ENCODE measurements at places on chromosomes 13 and 19.

- no peak for DNase-seq
Observed at GRCh38 chr13:33931397-33932311, 113.7 kb downstream of the RFC3 start.

- DNase-seq = no peak
Observed at GRCh38 chr13:76048675-76049375, 412.7 kb downstream of the LMO7 start.

DNA sequence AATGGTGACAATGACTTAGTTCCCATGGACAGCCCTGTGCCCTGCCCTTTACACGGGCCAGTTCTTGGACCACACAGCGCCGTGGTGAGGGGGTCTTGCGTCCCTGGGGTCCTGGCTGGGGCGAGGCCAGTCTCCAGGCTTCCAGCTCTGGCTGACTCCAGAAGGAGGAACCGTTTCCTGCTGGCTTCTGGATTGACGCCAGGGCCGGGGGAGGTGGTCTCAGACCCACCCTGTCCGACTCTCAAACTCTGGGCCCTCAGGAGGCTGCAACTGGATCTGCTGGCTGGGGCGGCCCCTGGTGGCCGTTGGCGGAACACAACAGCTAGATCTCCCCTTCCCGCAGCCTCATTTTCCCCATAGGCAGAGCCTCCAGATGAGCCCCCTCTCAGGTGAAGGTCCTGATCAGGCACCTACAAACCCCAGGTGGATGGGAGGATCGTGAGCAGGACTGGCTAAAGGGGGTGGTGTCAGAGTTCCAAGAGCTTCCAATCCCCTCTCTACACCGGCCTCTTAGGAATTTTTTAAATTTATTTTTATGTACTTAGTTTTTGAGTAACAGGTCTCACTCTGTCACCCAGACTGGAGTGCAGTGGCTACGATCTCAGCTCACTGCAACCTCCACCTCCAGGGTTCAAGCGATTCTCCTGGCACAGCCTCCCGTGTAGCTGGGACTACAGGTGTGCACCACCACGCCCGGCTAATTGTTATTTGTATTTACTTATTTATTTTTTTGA lies 8.0 kb downstream of the CCDC194 start:
- DNase-seq = peak; percentile 36

GRCh38 chr13:97441368-97441767 lies 7.4 kb downstream of the RAP2A start:
- DNase-seq = no peak

GRCh38 chr19:24065243-24065642 lies 21.7 kb upstream of the ZNF254 start:
- no peak for DNase-seq

GRCh38 chr13:99015606-99016490 lies 38.0 kb upstream of the DOCK9 start:
- DNase-seq = no peak

GRCh38 chr19:57748029-57748428 lies 1.4 kb downstream of the ZNF776 start:
- DNase-seq = no peak

GRCh38 chr19:430701-431100 lies 21.8 kb upstream of the C2CD4C start:
- DNase-seq = no peak

DNA sequence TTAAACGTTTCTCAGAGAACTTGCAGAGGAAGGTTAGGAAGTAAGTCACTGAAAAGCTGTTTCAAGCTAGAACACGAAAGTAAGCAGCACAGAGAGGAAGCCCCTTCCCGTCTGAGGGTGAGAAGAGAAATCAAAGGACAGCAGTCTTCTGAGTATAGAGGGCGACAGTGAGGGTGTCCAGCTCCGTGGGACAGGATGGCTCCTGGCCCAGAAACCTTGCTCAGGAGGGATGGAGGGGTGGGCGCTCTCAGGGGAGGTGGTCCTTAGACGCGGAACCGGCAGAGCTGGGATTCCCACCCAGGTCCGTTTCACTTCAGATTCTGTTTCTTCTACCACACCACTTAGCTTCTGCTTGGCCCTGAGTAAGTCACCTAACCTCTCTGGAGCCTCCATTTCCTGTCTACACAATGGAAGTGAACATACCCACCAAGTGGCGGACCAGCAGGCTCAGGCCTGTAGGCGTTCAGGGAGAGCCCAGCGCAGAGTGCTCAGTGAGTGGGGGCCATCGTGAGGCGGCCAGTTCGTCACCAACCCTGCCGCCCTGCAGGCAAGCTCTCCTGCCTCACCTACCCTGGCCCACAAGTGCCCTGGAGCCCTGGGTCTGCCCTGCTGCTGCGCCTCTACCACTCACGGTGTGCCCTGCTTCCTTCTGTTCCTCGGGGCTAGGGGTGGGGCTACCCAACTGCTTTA lies 5.5 kb upstream of the RSPH6A start:
- DNase-seq = no peak

DNA sequence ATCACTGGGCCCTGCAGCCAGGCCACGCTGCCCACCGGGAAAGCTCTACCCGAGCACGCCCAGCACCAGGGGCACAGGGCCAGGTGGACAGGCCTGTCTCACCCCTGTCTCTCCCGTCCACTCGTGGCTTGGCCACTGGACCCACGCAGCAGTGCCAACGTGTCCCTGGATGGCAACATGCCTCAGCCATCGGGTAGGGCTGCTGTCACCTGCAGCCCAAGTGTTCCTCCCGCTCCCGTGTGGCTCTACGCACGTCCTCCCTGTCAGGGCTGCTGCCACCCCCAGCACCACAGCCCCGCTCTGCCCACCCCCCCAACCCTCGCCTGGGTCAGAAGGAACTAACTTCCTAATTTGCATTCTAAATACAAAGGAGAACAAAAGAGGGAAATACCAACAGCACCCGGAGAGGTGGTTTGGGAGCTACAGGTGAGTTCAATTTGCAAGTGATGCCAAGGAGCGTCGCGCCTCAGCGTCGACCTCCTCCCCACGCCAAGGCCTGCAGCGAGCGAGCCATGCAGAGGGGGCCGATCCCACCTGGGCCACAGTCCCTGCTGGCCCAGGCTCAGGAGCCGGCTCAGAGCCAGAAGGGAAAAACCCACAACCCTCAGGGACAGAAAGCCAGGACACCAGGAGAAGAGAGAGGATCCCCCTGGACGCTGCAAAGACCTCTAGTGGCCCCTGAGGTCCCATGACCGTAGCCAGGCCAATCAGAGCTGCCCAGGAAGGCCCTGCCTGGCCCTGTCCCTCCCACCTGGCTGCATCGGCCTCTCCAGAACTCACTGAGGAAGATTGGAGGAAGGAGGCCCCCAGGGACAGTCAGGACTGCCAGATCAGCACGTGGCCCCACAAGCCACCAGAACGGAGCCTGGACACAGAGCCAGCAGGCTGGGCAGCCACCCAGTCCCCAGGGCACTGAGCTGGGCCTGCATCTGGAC lies 128.4 kb upstream of the SPACA7 start:
- no peak for DNase-seq

- DNase-seq = no peak
Observed at GRCh38 chr13:44322928-44323327, 50.7 kb upstream of the SERP2 start.

DNA sequence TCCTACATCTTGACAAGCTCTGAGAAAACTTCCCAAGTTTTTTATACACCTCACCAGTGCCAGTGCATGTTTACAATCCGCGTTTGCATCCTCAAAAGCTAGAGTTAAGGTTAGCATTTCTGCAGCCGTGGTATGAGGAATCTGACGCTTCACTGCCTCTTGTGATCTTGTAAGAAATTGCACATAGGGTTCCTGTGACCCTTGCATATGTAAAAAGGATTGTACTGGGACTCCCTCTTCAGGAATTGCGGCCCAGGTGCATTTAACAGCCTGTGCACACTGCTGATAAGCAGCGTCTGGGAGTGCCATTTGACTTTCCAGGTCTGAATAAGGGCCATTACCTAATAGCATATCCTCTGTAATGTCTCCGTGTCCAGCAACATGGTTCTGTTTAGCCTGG lies 15.3 kb downstream of the FPR3 start:
- DNase-seq = no peak

DNA sequence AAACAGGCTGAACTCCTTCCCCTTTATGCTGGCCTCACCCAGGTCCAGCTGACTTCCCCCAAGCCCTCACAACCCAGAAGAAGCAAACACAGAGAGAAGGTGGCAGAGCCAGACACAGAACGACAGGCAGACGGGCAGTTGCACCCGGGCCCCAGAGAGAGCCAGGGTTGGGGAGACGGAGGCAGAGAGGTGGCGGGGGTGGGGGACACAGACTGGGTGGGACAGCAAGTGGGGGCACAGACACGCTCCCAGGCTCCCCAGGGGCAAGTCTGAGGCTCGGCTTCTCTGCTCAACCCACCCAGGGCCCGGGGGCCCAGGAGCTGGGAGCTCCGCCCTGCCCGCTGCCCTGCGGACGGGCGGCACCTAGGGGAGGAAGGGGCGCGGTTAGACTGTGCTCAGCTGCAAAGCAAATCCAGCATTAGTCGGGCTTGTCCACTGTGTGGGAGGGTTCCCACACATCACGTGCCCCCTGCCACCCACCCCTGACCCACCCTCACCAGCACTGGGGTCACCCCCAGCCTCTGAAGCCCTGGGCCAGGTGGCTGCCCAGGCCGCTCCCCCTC lies 31.3 kb upstream of the ASF1B start:
- peak; percentile 26 for DNase-seq

GRCh38 chr13:27918918-27919658 lies 712 bp upstream of the PDX1 start:
- no peak for DNase-seq

DNA sequence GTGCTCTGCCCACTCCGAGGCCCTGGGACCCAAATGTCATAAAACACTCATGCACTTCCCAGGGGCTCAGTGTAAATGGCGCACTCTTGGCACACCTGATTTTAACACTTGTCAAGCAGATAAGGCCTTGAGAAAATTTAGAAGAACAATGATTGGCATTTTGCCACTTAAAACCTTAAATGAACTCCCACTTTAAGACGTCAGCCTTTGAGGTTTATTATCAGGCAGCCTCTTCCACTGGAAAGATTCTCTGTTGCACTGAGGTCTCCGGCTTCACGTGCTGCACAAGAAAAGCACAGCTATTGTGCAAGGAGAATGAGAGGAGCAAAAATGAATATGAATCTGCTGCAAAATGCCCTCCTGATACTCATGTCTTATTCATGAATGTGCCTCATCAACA lies 38.5 kb upstream of the ATP11A start:
- DNase-seq = no peak

- DNase-seq = no peak
Observed at GRCh38 chr19:6524311-6524710, 6.5 kb upstream of the TNFSF9 start.

GRCh38 chr13:105827111-105827809 lies 708.2 kb downstream of the EFNB2 start:
- DNase-seq = no peak

DNA sequence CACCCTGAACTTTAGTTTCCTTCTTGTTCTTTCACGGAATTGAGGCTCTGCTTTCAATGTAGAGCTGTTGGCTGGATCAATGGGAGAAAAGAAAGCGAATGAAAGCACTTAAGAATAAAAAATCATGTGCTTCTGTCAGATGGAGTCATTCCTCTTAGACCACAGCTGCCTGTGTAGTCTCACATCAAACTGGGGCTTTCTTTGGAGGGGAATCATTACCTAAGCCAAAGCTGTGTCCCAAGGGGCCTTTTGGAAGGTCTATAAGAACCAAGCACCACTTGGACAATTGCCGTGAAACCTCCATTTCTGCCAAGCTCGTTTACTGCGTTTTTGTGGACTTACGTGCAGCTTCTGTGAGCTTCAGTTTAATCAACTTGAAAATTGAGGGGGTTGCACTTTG lies 44.2 kb upstream of the RNF113B start:
- no peak for DNase-seq

- no peak for DNase-seq
Observed at GRCh38 chr19:3538258-3538929, 580 bp upstream of the TEKTIP1 start.

GRCh38 chr19:44687888-44688287 lies 11.1 kb upstream of the CEACAM16 start:
- no peak for DNase-seq

- no peak for DNase-seq
Observed at GRCh38 chr19:50402544-50403301, 16.0 kb upstream of the SPIB start.

GRCh38 chr13:66665991-66666390 lies 564.1 kb downstream of the PCDH9 start:
- no peak for DNase-seq

DNA sequence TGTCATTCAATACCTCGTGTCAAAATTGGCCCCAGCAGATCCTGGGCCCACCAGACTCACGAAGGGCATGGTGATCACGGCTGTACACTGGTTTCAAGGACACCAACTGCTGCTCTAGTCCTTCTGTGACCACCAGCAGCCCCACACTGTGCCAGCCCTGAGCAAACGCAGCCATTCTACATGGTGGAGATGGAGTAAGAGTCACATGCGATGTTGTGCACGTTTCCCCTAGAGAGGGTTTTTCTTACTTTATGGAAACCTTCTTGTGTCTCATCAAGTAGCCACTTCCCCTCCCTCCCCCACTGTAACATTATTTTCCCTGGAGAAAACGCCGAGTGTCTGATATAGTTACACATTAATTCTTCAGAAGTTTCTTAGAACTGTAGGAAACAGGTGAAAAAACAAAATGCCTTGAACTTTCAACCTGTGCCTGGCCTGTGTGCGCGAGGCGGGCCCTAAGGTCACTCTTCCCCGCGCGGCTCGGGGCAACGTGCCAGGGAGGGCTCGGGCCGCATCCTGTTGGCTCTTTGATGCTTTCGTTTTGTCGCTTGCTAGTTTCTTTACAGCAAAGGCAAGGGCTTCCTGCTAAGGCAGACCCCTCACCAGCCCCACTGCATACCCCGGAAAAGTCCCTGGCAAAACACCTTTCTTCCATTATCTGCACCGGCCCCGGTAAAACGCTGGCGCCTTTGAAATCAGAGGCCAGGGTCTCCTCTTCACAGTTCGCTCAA lies 44.6 kb downstream of the GGACT start:
- DNase-seq = no peak

DNA sequence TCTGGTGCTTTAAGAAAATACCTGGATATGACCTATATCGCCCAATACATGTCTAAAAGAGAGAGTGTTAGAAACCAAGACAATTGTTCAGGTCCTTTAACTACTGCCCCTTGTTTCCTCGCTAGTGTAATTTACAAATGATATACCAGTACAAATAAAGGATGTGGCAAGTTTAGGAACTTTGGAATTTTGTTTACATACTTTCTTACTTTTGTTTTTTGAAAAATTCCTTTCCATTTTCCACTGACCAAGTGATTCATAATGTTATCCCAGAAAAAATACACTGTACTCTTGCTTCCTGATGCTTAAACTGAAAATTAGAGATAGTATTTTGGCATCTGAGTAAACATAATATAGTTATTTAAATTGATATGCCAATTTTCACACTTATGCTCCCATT lies 96.8 kb upstream of the CSNK1A1L start:
- no peak for DNase-seq

Measured in activated effector memory CD4-positive, alpha-beta T cell treated with Interleukin-2 at 50 U/mL for 16 hours (primary cell).